Mesothelial cell of epicardium (in vitro differentiated cells): ENCODE measurements at places on chromosomes 11 and 22.

GRCh38 chr22:36823186-36823839 lies 6.5 kb upstream of the PVALB start:
- no peak for DNase-seq

GRCh38 chr11:20881328-20882079 lies 212.1 kb downstream of the NELL1 start:
- no peak for DNase-seq

DNA sequence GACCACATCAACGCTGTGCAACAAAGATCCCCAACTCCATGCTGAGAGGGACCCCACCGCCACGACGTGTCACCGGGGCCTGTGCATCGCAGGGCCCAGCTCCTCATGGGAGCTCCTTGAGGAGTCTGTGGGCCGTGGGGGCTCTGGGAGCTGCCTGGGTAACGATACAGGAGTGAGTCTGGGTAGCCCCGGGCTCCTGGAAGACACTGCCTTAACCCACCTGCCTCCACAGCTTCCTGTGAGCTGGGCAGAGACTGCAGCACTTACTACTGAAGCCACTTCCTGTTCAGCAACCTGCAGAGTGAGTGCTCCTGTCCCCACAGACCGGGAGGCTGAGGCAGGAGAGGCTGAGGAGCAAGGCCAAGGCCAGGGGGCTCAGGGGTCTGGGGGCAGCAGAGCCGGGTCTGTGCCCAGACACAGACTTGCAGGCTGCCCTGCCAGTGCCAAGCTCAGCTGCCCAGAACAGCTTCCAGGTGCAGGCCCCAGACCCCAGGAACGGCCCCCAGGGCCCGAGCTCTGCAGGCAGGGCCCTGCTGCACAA lies 226.7 kb downstream of the BRD1 start:
- DNase-seq, result no peak

- DNase-seq, result no peak
These were observed 1133.3 kb downstream of the BRD1 start for GRCh38 chr22:48694296-48694883.

DNA sequence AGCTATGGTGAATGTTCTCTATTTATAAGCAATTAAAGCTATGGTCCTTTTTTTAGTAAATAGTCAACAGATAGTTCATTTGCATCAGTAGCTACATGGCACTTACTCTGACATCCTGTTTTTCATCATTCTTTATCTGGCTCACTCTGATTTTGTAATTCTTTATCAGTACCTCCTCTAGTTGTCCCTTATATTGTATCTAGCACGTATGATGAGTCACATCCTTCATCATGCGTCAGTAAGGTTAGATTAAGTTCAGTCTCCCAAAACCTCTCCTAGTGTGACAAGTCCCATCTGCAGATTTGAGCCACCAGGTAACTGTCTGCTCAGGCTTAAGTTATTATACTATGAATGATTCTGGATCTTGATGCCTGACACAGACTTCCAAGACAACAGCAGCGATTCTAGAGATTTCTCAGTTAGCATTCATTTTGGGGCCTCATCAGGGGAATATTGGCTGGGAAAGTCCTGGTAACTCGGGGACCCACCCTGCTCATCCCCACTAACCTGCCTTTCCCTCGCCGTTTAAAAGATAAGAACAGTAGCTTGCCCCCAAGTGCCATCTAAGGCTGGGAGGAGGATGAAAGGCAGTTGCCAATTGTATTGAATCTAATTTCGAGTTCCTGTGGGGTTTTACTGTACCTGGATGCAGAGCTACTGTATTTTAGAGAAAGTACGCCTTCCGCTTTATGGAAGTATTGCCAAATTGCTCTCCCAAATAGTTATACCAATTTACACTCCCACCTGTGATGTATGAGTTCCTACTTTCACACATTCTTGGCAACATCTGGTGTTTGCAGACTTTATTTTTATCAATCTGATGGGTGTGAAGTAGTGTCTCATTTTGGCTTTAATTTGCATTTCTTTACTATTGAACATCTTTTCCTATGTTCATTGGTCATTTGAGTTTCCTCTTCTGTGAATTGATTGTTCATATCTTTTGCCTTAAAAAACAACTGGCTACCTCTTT lies 55.9 kb downstream of the ZC3H12C start:
- DNase-seq, result no peak

- no peak for DNase-seq
These were observed 24.8 kb upstream of the MICAL2 start for GRCh38 chr11:12085371-12086251.

DNA sequence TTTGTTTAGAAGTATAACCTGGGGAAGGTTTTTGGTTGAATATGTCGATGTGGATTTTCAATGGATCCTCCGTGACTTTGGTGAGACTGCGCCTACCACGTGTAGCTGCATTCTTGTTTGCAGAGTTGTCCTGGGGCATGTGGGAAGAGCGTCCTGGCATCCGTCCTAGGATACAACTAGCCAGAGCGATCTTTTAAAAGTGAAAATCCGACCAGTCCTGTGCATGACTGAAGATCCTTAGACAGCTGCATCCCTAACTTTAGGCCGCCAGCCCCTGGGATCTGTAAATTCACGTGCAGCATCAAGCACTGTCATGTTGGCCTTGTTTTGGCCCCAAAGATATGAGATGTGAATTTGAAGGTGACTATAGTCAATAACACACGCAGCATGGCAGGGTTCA lies 22.4 kb upstream of the THY1 start:
- DNase-seq, result no peak
